ENCODE measurements at places on chromosomes 16 and 17. TPM values are rescaled to one million over a fixed set of nuclear protein-coding genes. Genes with fewer than 3 reads are reported as not detected.
A peak's percentile ranks its signal among the peaks of the same experiment; 100 is the strongest.

DNA sequence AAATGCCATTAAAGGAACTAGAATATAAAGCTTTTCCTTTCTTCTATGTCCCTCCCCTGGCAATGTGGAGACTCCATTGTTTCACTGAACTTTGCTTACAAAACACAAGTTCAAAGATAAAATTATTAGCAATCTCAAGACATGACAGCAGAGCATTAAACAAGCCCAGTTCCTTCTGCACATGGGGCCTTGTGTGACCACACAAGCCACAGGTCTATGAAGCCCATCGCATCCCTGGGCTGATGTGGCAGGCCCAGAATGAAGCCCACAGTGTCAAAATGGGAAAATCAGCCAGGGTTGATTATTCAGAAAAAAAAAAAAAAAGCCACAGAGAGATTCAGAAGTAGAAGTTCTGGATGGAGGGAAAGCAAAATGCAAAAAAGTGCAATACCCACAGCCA lies 12.9 kb upstream of the SLC39A11 start:
- DNase-seq: no peak

GRCh38 chr16:82835487-82836155 lies 208.9 kb downstream of the CDH13 start:
- no peak for DNase-seq

- no peak for DNase-seq
These were observed at the start of gene BRICD5 for GRCh38 chr16:2210386-2211365. TSS of gene BRICD5 (minus strand) at chr16:2210863. CDS start at chr16:2210833, 30 bp downstream.

DNA sequence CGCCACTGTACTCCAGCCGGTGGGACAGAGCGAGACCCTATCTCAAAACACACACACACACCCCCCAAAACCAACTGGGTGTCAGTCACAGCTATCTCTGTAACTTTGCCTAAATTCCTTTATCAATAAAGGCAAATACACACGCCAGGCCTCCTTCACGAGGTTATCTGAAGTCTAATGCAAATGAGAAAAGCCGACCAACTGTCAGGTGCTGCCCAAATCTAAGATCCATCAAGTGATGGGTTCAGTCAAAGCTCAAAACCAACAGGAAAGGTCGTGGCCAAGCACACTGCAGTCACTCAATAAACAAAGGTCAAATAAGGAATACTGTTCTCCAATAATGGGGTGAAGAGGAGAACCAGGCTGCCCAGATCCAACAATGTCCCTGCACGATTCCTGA lies 1.1 kb downstream of the ANKFY1 start:
- DNase-seq: no peak

- DNase-seq: no peak
These were observed 3.7 kb upstream of the CACNA1H start for GRCh38 chr16:1149101-1149636.

- no peak for DNase-seq
These were observed 280.8 kb upstream of the IRX5 start for GRCh38 chr16:54649876-54650275.

- peak; percentile 76 for DNase-seq
These were observed 28.2 kb downstream of the NEUROD2 start for GRCh38 chr17:39579318-39580081.

DNA sequence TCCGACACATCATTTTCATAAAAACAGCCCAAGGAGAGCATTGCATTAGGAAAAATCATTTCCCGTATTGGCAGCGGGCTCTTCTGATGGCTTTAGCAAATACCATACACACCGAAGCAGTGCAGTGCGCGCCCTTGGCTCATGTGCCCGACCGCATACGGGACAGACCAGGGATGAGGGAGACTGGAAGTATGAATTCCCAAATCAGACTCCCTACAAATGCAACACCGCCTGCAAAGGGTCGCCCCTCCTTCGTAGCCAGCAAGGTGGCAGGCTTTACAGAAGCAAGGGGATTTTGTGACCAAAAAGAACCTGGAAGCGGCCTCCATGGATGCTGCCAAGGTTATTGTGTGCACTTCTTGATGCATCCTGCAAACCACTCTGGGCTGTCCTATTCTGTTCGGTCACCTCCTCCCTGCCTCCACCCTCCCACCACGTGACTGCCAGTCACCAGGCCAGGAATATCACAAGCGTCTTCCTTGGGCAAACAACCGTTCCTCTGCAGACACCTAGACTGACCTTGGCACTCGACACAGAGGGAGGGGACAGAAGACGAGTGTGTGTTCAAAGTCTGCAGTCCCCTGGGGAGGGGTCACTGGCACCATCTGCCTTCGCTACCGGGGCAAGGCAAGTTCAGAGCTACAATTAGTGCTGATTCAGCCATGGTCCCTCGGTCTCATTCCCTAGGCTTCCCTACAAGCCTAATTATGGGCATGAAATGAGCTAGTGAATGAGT lies 460.4 kb downstream of the SLC39A11 start:
- DNase-seq: no peak

DNA sequence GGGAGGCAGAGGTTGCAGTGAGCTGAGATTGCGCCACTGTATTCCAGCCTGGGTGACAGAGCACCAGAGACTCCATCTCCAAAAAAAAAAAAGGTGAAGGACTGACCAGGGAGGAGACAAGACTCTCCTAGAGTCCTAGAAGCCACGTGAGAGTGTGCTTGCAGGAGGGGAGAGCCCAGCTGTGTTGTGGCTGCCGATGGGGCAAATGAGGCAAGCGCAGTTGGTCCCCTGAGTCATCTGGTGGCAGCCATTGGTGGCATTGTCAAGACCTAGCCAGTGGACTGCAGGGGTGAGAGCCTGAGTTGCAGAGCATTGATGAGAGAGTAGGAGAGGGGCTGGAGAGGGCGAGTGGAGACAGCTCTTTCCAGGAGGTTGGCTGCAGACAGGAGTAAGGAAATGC lies 278.0 kb downstream of the SNX29 start:
- no peak for DNase-seq

DNA sequence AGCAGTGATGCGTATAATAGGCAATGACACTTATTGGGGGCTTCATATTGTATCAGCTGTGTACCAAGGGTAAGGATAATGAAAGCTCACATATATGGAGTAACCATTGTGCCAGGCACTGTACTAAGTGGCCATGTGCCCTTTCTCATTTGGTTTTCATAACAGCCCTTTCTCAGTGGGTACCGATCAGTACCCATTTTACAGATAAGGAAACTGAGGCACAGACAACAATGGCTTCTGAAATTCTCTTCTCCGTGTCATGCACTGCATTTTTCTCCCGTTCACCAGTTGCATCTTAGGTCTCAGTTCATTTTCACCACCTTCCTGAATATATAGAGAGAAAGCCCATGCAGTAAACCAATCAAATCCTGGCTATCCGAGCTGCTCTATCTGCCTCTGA lies 216.7 kb upstream of the RBFOX1 start:
- DNase-seq: no peak

DNA sequence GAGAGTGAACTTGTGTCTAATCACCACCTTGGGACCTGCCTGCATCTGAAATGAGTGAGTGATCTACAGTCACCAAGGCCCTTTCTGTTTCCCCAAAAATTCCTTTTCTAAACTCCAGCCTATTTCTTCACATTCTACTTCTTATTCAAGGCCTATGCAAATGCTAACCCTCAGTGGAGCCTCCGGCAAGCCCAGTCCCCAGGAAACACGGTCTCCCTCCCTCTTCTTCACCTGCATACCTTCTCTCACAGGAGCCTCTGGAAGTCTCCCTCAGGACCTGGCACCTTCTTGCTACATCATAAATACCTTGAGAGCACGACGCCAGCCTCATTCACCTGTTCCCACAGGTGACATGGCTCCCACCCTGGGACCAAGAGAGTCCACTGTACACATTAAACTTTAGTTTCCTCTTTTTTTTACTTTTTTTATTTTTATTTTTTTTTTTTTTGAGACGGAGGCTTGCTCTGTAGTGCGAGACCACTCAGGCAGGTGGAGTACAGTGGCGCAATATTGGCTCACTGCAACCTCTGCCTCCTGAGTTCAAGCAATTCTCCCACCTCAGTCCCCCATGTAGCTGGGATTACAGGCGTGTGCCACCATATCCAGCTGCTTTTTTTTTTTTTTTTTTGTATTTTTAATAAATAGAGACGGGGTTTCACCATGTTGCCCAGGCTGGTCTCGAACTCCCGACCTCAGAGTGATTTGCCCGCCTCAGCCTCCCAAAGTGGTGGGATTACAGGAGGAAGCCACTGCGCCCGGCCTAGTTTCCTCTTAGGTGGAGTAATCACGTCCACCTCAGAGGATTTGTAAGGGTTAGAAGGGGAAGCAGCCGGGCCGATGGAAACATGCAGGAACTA lies 97.3 kb downstream of the ANKRD11 start:
- peak; percentile 68 for DNase-seq

DNA sequence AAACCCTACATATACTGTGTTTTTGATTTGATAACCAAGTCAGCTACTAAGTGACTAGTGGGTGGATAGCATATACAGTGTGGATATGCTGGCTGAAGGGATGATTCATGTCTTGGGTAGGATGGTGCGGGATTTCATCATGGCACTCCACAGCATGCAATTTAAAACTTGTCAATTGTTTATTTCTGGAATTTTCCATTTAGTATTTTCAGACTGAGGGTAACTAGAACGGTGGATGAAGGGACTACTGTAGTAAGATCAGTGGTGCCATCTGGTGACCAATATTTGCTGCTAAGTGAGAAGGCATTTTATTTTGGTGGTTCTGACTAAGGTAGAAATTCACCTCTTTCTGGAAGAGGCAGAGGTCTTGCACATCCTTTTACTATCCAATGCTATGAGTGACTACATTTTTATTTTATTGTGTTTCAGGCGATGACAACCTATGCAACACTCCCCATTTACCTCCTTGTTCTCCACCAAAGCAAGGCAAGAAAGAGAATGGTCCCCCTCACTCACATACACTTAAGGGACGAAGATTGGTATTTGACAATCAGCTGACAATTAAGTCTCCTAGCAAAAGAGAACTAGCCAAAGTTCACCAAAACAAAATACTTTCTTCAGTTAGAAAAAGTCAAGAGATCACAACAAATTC lies 3.1 kb downstream of the CDC6 start:
- DNase-seq: no peak

DNA sequence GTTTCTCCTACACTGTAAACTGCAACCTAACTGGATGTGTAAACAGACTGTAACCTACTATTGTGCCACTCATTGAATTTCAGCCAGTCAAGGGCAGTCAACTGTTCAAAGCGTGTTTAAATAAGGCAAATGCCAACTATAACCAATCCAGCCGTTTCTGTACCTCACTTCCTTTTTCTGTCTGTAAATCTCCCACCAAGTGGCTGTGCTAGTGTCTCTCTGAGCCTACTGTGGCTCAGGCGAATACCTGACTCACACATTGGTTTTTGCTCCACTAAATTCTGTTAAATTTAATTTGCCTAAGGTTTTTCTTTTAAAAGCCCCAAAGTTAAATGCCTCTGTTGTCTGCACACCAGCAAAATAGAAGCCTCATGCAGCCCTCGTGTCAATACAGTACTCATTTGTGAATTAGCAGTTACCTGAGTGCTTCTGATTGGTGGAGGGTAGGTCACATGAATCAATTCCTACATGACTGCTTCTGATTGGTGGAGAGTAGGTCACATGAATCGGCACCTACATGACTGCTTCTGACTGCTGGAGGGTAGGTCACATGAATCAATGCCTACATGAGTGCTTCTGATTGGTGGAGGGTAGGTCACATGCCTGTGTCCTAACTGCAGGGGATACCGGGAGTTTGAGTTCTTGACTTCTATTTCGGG lies 31.1 kb upstream of the CCR7 start:
- DNase-seq: no peak

DNA sequence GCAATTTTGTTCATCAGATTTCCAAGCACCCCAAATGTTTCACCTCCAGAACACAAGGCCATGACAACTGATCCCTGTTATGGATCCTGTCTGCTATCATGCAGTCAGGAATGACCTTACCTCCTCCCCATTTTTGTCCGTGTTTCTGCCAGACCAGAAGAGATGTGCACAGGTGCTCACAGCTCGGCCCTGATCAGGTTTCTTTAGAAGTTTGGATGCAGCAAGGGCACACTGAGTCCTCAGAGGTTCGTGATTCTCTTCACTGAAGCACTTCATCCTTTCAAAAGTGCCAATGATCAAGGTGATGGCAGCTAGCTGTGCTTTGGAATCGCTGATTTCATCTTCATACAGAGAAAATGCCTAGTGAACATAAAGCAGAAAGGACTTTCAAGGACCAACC lies 26.9 kb downstream of the VPS35 start:
- DNase-seq: no peak

DNA sequence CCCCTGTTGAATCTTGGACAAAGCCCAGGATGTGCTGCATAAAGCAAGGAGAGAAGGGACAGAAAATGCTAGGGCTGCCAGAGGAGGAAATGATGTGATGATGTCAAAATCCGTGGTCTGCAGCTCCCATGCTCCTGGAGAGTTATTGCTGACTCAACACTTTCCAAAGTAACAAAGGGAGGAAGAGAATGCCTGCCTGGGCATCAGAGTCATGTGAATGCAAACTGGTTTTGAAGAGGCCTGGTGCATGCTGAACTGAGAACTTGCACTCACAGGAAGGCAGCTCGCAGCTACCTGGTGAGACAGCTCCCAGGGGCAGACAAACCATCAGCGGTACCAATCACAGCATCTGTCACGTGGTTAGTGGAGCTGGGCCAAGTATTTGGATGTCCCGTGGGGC lies 2.8 kb downstream of the MARVELD3 start:
- no peak for DNase-seq

DNA sequence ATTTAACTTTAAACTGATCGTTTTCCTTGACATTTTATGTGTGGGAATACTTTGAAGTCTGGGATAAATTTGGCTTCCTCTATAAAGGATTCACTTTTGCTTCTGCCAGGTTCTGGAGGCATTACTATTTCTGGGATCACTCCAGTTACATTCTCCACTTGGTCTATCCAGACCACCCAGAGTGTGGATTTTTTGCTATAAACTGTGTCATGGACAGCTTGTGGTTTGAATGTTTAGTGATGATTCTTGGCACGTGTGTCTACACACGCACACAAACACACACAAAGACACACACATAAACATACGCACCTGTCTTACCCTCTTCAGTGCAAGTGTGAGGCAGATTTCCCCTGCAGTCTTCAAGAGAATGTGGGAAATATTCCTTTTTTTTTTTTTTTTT lies 27.4 kb upstream of the MSI2 start:
- DNase-seq: no peak

- peak; percentile 70 for DNase-seq
These were observed 533 bp downstream of the RASD1 start for GRCh38 chr17:17495536-17496188.

DNA sequence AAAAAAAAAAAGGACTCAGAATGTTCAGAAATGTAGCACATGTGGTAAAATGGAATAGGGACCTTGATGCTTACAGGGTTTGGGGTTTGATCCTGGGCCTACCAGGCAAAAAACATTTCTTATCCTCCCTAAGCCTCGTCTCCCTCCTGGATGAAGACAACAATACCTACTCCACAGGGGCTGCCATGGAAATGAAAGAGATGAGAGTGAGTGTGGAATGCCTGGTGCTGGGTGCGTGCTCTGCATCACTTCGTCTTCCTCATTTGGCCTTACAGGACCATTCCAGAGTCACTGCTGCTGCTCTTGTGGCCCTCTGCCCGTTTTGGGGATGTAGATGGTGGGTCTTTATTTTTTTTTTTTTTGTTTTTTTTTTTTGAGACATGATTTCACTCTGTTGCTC lies 692.9 kb upstream of the EEF2KMT start:
- DNase-seq: no peak

GRCh38 chr17:61416540-61417363 lies 17.1 kb downstream of the TBX2 start:
- DNase-seq: peak; percentile 94

Gene SLC16A13
- 1.8 TPM for total RNA-seq

Gene MIS12
- total RNA-seq: 11.4 TPM

Gene CLEC19A
- not detected for total RNA-seq

Gene CA10
- not detected for total RNA-seq

Gene PMM2
- total RNA-seq: 15.9 TPM

Gene PITPNM3
- 0.46 TPM for total RNA-seq

Gene PLA2G10
- total RNA-seq: not detected

Gene ARHGAP23
- 67.5 TPM for total RNA-seq

Gene TMC5
- total RNA-seq: not detected

Gene CREBBP
- total RNA-seq: 38.0 TPM

Gene PLCG2
- total RNA-seq: 6.9 TPM
